LoVo (cell line): ENCODE measurements at places on chromosomes 3 and 15.

GRCh38 chr3:62439978-62440377 lies 66.6 kb upstream of the FEZF2 start:
- DNase-seq = no peak

DNA sequence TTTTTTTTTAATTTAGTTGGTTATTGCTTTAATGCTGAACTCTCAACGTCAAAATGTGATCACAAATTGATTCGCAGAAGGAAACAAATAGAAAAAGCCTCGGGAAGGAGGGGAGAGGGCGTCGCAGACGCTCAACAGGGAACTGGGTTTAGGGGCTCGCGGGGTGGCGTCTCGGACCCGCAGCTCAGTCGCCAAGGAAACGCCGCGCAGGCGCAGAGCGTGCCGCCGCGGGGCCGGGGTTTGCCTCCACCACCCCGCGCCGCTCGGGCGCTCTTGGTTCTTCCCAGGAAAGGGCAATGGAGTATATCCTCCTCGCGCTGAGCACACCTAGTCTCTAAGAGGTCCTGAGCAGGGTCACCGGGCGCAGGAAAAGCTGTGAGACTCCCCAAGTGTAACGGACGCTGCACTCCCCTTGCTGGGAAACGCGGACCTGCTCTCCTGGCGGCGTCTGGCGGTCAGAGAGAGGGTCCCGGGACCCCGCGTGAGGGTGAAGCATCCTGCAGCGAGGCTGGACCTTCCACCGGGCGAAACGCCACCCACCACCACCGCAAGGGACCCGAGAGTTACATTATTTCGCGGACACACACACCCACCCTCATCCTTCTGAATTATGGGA lies 753 bp downstream of the PLCH1 start:
- peak; percentile 79 for DNase-seq

DNA sequence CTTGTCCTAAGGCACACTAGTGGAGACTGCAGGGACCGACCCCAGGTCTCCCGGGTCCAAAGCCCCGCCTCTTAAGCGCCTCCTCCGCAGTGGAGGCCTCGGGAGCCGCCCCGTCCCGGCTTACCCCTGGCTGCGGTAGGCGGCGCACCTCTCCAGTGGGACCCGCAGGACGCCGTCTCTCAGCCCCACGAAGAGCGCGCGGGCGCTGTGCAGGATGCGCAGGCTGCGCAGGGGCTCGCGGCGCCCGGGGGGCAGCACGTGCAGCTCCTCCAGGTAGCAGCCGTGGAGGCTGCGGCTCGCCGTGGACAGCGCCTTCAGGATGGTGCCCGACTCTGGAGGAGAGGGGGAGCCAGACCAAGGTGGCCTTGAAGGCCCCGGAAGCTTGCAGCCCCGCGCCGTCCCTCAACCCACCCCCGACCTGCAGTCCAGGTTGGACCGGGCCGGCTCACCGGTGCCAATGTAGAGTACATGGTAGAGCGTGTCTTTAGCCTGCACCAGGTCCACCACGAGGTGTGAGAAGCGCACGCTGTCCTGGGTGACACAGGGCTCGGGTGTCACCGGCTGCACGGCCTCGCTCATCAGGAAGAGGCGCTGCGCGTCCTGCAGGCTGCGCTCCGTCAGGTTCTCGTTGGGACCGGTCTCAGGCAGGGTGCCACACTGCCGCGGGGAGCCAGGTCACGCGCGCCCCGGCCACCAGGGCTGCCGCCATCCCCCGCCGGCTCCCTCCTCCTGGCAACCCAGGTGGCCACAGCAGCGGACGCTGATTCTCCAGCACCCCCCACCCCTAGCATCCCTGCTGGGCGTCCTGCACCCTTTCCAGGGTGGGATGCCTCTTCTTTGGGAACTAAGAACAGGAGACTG lies 105.5 kb downstream of the SEMA5B start:
- DNase-seq = no peak

GRCh38 chr3:178277605-178278004 lies 258.6 kb upstream of the KCNMB2 start:
- no peak for DNase-seq

DNA sequence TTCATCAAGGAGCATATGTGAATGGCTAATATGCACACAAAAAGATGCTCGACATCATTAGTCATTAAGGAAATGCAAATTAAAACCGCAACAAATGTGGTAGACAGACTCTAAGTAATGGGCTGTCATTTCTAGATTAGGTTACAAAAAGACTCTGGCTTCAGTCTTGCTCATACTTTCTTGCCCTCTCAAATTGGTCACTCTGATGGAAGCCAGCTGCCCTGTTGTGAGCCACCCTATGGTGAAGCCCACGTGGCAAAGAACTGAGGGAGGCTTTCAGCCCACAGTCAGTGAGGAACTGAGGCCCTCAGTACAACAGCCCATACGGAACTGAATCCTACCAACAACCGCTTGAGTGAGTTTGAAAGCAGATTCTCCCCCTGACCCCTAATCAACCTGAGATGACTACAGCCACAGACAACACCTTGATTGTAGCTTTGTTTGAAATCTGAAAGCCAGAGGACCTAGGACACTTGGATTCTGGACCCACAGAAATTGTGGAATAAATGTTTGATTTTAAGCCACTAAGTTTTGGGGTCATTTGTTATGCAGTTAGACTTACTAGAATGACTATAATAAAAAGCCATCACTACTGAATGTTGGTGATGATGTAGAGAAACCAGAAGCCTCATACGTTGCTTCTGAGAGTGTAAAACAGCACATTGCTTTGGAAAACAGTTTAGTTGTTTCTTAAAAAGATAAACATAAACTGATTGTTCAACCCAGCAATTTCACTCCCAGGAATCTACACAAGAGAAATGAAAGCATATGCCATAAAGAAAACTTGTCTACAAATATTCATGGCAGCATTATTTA lies 45.7 kb downstream of the EHHADH start:
- no peak for DNase-seq

DNA sequence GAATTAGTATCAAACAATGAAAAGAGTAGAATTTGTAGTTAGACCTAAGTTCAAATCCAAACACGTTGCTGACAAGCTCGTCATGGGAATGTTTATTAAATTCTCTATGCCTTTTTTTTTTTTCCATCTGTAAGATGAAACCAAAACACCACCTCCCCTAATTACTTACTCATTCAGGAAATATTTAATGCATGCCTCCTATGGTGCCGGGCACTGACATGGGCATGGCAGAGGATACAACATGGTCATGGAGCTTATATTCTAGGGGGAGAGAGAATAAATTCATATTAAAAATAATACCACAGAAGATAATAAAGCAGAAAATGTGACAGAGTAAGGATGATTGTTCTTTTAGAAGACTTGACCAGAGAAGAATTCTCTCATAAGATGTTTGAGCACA lies 215.8 kb downstream of the RYR3 start:
- no peak for DNase-seq

DNA sequence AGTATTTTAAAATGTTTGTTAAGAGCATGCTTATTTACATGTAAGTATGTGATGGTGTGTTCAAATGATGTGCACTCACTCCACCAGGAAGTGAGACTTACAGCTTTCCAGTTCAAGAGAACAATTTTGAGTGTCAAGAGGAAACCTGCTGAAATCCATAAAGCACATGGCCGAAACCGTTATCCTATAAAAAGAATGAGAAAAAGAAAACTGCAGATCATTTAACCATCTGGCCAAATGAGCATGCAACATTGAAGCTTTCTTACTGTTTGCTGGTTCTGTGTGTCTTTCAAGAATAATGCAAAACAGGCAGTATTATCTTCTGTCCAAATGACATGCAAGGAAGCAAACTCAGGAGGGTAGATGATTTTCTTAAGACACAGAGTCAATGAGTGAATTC lies 26.3 kb downstream of the GABRR3 start:
- DNase-seq = no peak

DNA sequence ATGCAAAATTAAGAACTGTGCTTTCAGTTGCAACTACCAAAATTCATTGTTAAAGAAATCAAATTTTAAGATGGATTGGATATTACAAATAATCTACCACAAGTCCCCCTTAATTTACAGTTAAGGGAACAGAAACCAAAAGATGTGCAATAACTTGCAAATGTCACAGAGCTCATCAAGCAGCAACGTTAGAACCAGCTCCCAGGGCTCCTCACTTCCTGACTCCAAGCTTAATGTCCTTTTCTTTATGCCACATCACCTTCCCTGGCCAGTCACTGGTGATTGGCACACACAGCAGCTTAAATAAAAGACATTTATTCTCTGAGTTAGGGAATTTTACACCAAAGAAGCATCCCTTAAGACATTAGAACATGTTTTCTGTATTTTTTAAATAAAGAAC lies 159.7 kb downstream of the RSL24D1 start:
- no peak for DNase-seq

- DNase-seq = no peak
These were observed 17.7 kb downstream of the SOX2 start for GRCh38 chr3:181729341-181729869.

DNA sequence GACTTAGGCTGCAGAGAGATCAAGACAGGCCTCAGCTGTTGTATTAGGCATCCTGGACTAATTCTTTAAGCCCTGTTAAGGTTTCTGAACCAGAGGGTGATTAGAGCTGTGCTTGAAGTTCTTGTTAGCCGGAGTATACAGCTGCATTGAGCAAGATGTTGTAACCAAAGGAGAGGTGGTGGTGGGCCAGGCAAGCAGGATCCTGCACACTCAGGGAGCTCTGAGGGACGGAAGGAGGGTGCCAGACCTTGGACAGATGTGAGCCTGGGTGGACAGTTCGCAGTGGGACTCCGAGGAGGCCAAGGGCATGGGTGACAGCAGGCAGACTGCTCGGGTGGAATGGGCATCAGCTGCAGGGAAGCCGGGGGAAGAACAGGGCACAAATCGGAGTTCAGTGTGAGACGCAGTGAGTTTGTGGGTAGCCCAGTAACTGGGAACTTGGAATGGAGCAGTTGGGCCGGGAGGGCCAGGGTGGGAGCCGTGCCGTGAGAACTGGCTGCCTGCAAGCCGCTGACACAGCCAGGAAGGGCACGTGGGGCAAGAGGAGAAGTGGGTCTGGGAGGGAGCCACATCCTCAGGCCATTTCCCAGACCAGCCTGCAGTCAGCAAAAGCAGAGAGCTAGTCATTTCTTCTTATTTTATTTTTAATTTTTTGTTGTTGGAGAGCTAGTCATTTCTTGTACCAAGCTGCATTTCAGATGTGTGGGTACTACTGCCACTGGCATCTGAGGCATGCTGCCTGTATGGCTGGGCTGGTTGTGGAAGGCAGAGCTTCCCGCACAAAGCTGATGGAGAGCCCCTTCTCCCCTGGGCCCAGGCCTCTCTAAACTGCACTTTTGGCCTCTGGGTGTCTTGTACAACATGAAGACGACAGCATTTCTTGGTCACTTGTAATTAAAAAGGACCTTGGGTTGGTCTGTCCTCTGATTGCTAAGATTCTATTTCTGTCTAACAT lies 61.0 kb downstream of the PGPEP1L start:
- DNase-seq = no peak

DNA sequence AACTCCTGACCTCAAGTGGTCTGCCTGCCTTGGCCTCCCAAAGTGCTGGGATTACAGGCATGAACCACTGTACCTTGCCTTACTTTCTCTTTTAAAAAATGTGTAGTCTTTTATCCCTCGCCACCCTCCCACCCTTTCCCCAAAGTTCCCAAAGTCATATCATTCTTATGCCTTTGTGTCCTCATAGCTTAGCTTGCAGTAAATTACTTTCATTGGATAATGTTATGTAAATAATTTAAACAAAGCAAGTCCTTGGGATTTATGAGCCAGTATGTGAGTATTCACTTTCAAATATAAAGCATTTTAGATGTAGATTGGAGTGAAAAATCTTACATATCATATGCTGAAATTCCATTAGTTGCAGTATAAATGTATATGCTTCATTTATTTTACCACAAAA lies 11.0 kb downstream of the GTF2A2 start:
- no peak for DNase-seq

- no peak for DNase-seq
These were observed 607.5 kb upstream of the BCHE start for GRCh38 chr3:166444756-166445155.

DNA sequence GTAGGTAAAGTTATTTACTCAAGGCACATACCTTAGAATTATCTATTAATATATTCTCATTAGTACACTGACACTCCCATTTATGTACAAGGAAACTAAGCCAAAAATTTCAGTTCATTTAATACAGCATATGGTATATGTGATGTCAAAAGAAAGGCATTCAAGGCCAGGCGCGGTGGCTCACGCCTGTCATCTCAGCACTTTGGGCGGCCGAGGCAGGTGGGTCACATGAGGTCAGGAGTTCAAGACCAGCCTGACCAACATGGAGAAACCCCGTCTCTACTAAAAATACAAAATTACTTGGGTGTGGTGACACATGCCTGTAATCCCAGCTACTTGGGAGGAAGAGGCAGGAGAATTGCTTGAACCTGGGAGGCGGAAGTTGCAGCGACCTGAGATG lies 435.2 kb downstream of the GBE1 start:
- DNase-seq = no peak

- no peak for DNase-seq
These were observed 17.3 kb downstream of the ZBTB38 start for GRCh38 chr3:141385406-141386125.

- DNase-seq = no peak
These were observed 389.9 kb upstream of the PROK2 start for GRCh38 chr3:72174890-72175289.

- no peak for DNase-seq
These were observed 28.6 kb upstream of the C3orf80 start for GRCh38 chr3:160196511-160197104.

GRCh38 chr3:106160396-106160795 lies 291.6 kb upstream of the CBLB start:
- no peak for DNase-seq

- no peak for DNase-seq
These were observed 35.8 kb downstream of the BTD start for GRCh38 chr3:15637131-15637951.

DNA sequence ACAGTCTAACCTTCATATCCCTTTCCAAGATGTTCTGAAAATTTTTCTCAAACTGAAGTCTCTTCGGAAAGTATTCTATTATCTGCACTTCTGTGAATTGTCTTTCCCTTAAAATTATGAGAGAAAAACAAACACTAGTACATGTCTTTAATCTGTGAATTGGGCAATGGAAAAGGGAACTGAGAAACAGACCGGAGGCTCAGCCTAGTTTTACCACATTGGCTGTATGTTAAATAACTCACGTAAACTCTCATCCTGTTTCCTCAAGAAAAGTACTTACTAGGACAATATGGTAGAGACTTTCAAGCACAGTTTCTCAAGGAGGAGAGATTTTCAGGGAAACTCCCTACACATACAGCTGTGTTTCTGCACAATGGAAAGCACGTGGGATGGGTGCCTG lies 982.2 kb upstream of the SEMA6D start:
- no peak for DNase-seq

DNA sequence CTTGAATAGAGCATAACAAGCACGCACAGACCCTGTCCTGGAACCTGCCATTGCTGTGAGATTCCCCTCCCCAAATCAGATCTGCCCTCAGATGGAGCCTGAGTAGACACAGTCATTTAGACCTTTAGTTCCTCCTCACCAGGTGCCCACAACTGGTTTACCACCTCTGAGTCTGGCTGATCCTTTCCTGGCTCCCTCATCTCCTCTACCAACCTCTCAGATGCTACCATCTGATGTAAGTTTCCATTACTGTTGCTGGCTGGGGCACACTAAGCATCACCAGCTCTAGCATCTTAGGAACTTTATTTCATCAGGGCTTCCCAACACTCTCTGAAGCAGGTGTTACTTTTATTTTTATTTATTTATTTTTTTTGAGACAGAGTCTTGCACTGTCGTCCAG lies 288.3 kb downstream of the TLE3 start:
- no peak for DNase-seq

GRCh38 chr3:184320104-184320445 lies 5.7 kb downstream of the EIF4G1 start:
- peak; percentile 80 for DNase-seq
